Subcutaneous preadipocyte (primary cell): ENCODE measurements at places on chromosomes 4 and X. TPM values are rescaled to one million over a fixed set of nuclear protein-coding genes. Genes with fewer than 3 reads are reported as not detected.

TCEAL3 gene
- total RNA-seq: 4.0 and 5.5 TPM in 2 replicates

NPY2R gene
- under 0.01 TPM in 1 of 2 replicates, not detected in the other for total RNA-seq

C4orf50 gene
- not detected in 2 replicates for total RNA-seq

DUSP9 gene
- under 0.01 TPM in 1 of 2 replicates, not detected in the other for total RNA-seq

TENM3 gene
- total RNA-seq: 30.1 and 31.5 TPM in 2 replicates

RAB40AL gene
- 0.37 and 0.78 TPM in 2 replicates for total RNA-seq

DCHS2 gene
- not detected in 2 replicates for total RNA-seq

SLC25A43 gene
- total RNA-seq: 25.0 and 27.2 TPM in 2 replicates

LUZP4 gene
- total RNA-seq: not detected in 2 replicates

PARM1 gene
- 0.20 and 0.37 TPM in 2 replicates for total RNA-seq

ABCG2 gene
- 0.37 and 0.39 TPM in 2 replicates for total RNA-seq
